ENCODE measurements at places on chromosomes 16 and 17.
A peak's percentile ranks its signal among the peaks of the same experiment; 100 is the strongest.

- no peak for DNase-seq
These were observed 30.7 kb downstream of the CD300LF start for GRCh38 chr17:74682028-74682427.

DNA sequence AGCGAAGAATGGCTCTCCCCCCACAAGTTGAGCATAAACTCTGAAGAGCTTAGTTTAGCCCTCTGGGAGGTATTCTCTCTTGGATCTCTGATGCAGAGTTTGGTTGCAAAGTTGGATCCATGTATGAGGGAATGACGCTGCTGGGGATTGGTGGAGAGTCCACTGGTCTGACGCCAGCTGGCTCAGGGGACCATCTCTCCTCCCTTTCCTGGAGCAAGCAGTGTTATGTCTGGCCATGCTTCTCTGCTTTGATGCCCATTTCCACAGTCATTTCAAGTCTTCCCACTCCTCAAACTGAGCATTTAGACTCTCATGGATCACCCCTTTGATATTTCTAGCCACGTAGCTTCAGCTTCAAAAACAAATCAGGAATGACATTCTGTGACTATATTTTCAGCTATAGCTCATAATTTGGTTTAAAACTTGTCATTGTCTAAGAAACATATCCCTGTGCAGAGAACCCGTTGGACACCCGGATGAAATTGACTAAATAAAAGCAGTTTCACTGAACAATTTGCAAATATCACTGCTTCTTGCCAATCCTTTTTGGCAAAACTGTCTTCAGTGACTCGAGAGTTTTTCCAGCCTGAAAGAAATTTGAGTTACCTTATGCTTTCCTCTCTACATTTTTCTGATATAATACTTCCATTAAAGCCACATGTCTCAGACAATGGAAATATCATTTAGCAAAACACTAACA, 193.4 kb upstream of the CDH11 start:
- no peak for DNase-seq

DNA sequence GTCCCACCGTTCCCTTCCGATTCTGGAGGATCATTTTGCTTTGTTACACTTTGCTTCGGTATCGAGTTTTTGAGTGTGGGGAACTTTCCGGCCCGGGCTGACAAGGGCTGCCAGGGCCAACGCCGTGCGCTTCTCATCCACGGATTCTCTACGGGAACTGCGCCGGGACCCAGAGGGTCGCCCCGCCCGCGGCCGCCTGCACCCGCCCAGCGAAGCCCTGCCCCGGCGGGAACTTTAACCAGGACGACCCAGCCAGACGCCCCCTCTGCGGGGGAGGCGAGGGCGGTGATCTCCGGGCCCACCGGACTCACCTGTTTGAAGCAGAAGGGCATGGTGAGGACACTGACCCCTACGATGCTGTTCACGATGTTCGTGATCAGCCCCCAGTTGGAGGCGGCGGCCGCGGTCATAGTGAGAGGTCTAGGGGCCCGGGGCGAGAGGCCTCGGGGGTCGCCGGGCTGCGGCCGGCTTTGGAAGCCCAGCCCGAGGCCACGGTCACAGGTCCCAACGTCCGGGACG, 536 bp downstream of the SLC38A10 start:
- DNase-seq: peak; percentile 25

DNA sequence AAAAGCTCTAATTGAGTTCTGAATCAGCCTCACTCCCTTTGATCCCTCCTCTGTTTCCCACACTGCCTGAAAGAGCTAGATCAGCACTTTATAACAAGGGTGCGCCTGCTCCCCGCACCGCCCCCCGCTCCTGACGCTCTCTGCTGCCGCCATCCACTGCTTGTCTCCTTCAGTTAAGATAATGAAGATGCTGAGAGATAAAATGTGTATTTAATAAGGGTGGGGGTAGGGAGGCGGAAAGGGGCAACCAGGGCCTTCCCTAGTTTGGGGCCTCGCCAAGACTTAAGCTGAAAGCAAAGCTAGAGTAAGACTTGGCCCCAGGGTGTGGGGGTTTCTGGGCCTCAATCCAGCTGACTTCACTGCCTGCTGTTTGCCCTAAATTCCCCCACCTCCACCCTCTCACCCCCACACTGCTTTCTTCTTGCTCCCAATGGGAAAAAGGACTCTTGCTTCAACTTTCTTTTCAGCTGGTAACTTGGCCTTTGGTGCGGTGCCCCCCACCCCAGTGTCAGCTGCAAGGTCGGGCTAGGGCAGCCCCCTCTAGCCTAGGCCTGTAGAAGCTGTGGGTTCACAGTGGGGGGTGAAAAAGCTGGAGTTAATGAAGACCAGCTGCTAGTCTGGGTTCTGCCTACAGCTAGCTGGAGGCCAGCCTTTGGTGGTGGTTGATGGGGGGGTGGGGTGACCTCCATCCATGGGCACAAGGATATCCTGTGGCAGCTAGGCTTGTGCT, 1.8 kb upstream of the RARA start:
- DNase-seq: peak; percentile 31

DNA sequence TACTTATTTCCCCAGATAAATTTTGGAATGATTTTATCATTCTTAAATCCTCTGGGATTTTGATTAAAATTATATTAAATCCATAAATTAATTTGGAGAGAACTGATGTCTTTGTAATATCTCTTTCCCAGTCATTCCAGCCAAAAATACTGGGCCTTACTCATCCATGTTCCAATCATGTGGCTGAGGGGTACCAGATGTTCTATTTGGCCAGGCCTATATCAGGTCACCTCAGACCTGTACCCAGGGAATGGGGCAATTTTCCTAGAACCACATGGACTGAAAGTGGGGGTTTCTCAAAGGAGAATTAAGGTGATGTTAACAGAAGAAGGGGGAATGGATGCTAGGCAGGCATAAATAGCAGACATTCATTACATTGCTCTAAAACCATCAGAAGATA, 7.5 kb downstream of the SNTB2 start:
- DNase-seq: no peak

GRCh38 chr17:82887255-82888164, 47.7 kb upstream of the ZNF750 start:
- DNase-seq: peak; percentile 43

DNA sequence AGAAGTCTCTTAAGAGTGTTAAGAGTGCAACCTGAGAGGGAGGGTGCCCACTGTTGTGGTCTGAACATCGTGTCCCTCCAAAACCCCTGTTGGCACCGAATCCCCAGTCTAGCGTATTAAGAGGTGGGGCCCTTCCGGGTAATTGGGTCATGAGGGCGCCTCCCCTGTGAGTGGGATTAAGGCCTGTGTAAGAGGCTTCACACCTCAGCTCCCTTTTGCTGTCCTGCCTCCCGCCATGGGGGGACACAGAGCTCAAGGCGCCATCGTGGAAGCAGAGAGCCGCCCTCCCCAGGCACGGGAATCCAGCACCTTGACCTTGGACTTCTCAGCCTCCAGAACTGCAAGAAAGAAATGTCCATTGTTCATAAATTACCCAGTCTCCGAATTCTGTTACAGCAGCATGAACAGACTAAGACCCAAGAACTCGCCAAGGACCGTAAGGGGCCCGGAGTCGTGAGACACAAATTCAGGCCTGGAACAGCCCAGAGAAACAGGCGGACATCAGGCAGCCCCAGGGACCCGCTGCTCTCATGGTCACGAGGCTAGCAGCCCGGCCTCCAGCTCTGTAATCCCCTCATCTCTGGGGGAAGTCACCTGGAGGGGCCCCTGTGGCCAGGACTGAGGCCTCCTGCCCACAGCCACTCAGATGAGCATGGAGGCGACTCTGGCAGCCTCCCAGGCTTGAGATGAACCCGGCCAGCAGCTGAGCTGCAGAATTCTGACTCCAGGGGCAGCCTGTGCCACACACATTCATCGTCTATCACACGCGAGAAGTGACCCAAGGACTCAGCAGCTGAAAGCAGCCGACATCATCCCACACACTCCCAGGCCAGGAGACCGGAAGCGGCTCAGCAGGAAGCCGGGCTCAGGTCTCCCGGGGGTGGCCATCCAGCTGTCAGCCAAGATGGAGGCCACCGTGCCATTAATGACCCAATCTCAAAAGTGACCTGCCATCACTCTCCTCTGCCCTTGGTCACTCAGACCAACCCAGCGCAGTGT, 12.8 kb upstream of the CHMP6 start:
- no peak for DNase-seq

DNA sequence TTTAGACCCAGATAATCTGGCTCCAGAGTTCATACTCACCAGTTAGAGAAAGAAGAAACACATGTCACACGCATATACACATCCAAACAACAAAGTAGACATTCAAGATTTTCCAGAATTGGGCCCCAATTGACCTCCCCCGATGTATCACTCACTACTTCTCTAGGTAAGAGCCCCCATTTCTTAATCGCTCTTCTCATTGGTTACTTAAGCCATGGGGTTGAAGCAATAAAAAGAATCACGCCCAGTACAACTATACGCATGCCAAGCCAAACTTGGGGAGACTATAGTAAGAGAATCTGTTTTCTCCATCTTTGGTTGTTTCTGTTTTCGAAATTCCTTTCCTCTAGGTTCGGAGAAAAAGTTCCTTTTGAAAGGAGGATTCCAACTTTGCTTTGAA, 565 bp downstream of the DDX52 start:
- DNase-seq: peak; percentile 20

DNA sequence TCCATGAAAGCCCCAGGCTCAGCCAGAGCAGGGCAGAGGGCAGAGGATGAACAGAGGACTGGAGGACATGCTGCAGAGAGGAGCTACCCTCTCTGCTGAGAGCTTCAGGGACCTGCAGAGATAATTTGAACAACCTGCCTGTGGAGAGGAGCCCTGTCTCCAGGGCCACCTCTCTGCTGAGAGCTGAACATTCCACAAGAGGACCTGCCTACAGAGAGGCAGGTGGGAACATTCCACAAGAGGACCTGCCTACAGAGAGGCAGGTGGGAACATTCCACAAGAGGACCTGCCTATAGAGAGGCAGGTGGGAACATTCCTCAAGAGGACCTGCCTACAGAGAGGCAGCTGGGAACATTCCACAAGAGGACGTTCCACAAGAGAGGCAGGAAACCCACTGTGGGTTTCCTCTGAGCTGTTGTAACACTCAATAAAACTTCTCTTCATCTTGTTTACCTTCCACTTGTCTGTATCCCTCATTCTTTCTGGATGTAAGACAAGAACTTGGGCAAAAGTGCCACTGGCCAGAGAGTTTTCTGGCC, 551.9 kb upstream of the CA10 start:
- no peak for DNase-seq

DNA sequence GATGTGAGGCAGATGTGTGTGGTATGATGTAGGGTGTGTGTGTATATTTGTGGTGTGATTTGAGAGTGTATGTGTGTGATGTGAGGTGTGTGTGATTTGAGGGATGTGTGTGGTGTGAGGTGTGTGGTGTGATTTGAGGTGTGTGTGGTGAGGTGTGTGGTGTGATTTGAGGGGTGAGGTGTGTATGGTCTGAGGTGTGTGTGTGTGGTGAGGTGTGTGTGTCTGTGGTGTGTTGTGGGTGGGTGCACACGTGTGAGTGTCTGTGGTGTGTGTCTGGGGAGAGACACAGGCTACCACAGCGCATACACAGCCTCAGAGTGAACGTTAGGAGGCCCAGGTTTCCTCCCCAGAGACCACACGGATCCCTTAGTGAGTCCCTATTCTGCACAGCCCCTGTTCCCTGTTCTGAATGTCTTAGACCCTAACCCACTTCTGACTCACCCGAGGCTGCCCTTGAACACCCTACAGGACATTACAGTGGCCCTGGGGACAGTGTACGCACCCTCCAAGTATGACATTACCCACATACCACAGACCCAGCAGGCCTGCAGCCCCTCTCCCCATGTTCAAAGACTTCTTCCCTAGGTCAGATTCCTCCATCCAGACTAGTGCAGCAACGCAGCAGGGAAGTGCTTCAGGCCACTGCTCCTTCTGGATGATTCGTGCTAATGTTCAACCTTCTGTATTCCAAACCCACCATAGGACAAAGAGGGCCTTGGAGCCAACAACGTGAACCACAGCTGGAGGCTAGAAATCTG, 3.5 kb upstream of the RAB37 start:
- DNase-seq: no peak

DNA sequence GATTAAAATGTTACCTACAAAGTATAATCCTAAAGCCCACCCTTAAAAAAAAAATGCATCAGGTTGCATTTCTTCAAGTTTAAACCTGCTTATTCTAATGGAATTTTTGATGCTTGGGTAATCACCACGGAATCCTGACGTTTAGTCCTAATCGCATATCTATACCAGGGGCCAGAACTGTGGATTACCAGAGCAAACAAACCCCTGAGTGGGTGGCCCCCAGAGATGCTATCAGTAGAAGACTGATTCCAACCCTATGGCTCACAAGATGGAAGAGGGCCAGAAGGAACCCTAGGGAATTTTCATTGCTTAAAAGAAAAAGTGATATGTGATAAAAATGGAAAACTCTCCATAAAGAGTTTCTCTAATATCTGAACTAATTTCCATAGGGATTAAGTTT, 152.2 kb upstream of the NOG start:
- no peak for DNase-seq

Data from KBM-7 (cell line).